Tibial artery (tissue), 4 donors: ENCODE measurements at places on chromosomes 6 and 20.

- H3K27ac ChIP-seq = peak overlapping the region; percentile 83
- no peaks in the 10 kb centered on the region for H3K36me3 ChIP-seq
- no peak overlapping the region for H3K4me3 ChIP-seq
- H3K4me1 ChIP-seq = no peaks in the 10 kb centered on the region
- H3K27me3 ChIP-seq = no peaks in the 10 kb centered on the region
- no peak for DNase-seq
Measured at GRCh38 chr6:169171951-169172350, 81.7 kb downstream of the THBS2 start.

- H3K4me3 ChIP-seq = no peak overlapping the region
- H3K27me3 ChIP-seq = no peaks in the 10 kb centered on the region
- no peaks in the 10 kb centered on the region for H3K36me3 ChIP-seq
- DNase-seq = no peak
Measured at GRCh38 chr20:30949761-30950160, 307.7 kb upstream of the DEFB115 start.

- H3K27ac ChIP-seq = no peak overlapping the region
- no peaks in the 10 kb centered on the region for H3K27me3 ChIP-seq
- no peaks in the 10 kb centered on the region for H3K4me1 ChIP-seq
- DNase-seq = no peak
Measured at GRCh38 chr6:10518557-10519407, 2.4 kb upstream of the GCNT2 start.

DNA sequence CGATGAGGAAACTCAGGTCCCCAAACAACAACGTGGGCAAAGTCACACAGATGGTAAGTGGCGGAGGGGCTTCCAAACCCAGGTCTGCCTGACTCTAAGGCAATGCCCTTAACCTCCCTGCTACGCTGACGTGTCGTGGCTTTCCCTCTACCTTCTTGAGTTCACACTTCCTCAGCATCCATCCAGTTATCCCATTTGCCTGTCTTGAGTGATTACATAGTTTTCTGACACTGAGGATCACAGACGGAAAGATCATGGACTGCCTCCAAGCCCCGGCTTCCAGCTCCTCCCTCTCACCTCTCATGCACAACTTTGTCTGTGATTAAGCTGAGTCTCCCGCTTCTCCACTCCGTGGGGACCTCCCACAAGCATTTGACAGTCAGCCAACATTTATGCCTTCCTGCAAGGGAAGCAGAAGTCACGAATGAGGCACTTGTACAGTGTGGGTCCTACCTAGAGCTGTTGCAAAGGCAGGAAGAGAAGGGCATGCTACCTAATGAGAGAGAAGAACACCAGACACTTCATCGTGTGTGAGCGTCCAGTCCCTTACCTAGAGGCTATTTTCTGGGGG, 33.8 kb downstream of the TBC1D7 start:
- H3K4me3 ChIP-seq = no peak overlapping the region
- H3K4me1 ChIP-seq = no peaks in the 10 kb centered on the region
- H3K36me3 ChIP-seq = peaks cover 29% of the 10 kb centered on the region

GRCh38 chr20:23180451-23180921, 94.4 kb upstream of the CD93 start:
- no peak for DNase-seq
- H3K36me3 ChIP-seq = no peaks in the 10 kb centered on the region
- no peak overlapping the region for H3K27ac ChIP-seq
- no peak overlapping the region for H3K4me3 ChIP-seq
- no peaks in the 10 kb centered on the region for H3K4me1 ChIP-seq
- H3K27me3 ChIP-seq = no peaks in the 10 kb centered on the region

DNA sequence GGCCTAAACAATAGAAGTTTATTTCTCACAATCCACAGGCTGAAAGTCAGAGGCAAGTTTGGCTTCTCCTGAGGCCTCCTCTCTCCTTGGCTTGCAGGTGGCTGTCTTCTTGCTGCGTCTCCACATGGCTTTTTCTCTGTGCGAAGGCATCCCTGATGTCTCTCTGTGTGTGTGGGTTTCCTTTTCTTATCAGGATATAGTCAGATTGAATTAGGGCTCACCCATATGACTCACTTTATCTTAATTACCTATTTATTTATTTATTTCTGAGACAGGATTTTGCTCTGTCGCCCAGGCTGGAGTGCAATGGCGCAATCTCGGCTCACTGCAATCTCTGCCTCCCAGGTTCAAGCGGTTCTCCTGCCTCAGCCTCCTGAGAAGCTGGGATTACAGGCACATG, 30.7 kb downstream of the LINC00237 start:
- no peak overlapping the region for H3K27ac ChIP-seq
- no peaks in the 10 kb centered on the region for H3K36me3 ChIP-seq
- H3K4me1 ChIP-seq = no peaks in the 10 kb centered on the region
- H3K4me3 ChIP-seq = no peak overlapping the region
- no peaks in the 10 kb centered on the region for H3K27me3 ChIP-seq

DNA sequence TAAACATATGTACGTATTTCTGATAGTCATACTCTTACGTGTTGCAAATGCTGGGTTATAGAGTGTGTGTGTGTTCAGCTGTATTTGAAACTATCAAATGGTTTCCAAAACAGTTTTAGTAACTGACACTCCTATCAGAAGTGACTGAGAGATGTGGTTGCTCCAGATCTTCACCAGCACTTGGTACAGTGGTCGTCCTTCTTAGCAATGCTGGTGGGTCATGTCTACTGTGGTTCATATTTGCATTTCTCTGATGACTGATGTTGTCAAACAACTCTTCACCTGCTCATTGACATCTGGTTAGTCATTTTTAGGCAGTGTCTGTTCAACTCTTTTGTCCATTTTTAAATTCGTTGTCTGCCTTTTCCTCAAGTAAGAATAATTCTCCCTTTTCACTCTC, 259.3 kb downstream of the KIF16B start:
- DNase-seq = no peak
- no peak overlapping the region for H3K27ac ChIP-seq
- H3K4me1 ChIP-seq = peaks cover 4% of the 10 kb centered on the region
- no peak overlapping the region for H3K4me3 ChIP-seq
- no peaks in the 10 kb centered on the region for H3K27me3 ChIP-seq

DNA sequence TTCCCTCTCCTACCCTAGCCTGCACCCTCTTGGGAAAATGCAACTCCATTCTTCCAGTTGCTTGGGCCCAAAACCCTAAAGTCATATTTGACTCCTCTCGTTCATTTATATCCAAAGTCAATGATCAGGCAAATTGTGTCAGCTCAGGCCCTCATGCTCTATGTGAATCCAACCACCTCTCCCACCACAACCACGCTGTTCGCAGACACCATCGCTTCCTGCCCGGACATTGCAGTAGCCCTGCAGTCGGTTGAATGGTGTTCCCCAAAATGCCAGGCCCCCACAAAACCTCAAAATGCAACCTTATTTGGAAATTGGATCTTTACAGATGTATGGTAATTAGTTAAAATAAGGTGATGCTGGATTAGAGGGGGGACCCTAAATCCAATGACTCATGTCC, 98.3 kb downstream of the PREX1 start:
- H3K4me1 ChIP-seq = peaks cover 34% of the 10 kb centered on the region
- DNase-seq = no peak
- H3K36me3 ChIP-seq = no peaks in the 10 kb centered on the region
- no peaks in the 10 kb centered on the region for H3K27me3 ChIP-seq
- H3K4me3 ChIP-seq = no peak overlapping the region
